Fibroblast of upper back skin (primary cell): ENCODE measurements at places on chromosomes 6 and 20.

DNA sequence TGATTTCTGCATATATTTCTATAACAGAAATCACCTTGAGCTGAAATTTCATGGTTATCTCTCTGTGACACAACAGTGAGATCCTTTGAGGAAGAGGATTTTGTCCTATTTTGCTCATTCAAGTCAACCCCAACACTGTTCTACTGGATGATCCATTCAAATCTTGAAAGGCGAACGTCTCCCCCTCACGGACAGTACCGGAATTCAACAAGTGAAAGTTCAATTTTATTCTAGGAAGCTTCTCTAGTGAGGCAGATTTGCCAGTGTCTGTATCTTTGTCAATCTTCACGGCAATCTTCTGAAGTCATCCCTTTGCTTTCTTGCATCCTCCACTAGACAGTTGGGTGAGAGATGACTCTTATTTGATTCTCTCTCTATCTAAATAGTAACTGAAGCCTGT lies 91.7 kb upstream of the PDE7B start:
- DNase-seq = peak; percentile 31

- no peak for DNase-seq
Measured at GRCh38 chr6:139337001-139337400, 37.4 kb downstream of the CITED2 start.

GRCh38 chr20:1945660-1946059 lies 48.2 kb downstream of the PDYN start:
- DNase-seq = no peak

- DNase-seq = no peak
Measured at GRCh38 chr6:112145080-112145573, 57.7 kb downstream of the FAM229B start.

DNA sequence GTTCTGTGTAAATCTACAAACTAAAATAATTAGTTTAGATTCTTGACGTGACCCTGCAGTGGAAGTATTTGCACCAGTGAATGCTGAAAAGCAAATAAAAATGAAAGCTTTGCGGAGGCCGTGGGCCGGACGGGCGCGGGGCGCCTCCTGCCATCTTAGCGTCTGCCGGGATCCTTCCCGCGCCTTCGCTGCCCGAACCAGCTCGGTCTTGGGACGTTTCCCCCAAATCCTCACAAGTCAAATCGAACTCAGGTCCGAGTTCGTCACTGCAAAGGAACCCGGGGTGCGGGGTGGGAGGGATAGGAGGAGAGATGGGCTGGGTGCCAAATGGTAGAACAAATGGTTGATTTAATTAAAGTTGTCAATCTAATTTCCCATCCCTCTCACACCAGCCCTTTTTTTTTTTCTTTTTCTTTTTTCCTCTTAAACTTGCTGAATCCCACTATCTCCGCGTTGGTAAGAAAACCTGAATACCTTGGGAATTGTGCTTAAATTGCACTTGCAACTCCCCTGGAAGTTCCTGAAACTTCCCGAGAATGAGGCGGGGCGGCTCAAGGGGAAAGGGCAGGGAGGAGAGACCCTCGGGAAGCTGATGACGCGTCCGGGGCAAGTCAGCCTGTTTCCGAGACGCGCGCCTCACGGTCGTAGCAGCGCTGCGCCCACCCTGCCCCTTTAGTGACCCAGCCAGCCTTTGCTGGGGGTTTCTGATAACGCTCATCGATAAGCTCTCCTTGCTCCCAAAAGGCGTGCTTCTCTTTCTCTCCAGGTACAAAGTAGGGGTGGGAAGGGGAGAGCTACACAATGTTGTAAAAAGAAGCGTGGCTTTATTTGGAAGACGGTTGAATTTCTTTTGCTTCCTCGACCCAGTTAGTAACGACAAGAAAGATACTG lies 1.8 kb downstream of the GJA1 start:
- peak; percentile 63 for DNase-seq

GRCh38 chr6:29759457-29759856 lies 36.2 kb downstream of the HLA-F start:
- no peak for DNase-seq

GRCh38 chr6:44049989-44050871 lies 77.0 kb downstream of the MRPL14 start:
- peak; percentile 79 for DNase-seq

GRCh38 chr6:79111549-79111948 lies 33.5 kb upstream of the PHIP start:
- DNase-seq = no peak

DNA sequence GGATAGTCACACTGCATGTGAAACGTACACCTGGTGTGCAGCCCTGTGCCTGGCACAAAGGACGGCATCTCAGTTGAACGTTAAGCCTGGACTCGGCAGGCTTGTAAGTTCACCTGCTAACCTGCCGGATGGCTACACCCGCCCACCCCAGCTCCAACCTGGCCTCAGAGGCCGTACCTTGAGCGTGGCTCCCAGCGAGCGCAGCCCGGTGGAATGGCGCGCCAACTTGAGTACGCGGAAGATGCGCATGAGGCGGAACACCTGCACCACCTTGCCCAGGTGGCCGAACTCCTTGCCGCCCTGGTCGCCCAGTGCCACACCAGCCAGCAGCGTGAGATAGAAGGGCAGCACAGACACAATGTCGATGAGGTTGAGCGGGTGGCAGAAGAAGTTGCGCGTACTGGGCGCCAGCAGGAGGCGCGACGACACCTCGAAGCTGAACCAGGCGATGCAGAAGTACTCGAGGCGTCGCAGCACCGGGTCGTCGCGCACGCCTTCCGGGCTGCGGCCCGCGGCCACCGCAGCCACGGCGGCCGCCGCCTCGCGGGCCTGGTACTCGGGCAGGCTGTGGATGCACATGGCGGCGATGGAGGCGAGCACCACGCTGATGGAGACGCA lies 3.3 kb downstream of the KCNS1 start:
- DNase-seq = peak; percentile 19

DNA sequence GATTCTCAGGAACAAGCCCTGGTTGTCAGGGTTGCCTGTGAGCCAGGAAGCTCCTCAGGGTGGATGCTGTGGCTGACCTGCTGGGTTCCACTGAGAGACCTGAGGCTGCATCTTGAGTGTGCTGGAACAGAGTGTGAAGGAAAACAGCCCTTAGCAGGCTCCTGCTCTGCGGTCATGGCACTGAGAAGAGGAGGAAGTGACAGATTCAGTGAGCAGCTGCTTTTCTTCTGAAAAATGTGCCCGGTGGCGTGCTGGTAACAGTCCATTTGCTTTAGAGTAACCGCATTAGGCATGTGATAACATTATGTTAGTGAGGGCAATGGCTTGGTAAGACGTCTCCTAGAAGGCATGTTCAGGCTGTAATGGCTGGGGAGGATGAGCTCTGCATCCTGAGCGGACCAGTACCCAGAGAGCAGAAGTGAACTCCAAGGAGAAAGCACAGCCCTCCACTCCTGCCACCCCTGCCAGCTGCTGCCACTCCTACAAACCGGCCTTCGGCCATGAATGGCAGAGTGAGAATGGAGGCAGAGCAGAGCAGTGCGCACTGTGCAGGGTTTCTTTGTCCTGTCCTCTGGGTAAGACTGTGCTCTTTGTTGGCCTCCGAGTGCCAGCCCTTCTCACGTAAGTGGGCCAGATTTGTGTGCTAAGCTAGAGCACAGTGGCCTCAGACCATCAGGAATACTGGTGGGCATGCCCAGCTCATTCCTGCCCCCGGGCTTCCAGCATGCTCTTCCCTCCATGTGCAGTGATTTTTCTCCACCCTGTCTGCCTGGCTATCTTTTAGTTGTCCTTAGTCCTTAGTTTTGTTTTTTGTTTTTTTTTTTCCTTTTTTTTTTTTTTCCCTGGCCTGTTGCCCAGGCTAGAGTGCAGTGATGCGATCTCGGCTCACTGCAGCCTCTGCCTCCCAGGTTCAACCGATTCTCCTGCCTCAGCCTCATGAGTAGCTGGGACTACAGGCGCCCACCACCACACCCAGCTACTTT lies 98.1 kb upstream of the VSTM2L start:
- no peak for DNase-seq

DNA sequence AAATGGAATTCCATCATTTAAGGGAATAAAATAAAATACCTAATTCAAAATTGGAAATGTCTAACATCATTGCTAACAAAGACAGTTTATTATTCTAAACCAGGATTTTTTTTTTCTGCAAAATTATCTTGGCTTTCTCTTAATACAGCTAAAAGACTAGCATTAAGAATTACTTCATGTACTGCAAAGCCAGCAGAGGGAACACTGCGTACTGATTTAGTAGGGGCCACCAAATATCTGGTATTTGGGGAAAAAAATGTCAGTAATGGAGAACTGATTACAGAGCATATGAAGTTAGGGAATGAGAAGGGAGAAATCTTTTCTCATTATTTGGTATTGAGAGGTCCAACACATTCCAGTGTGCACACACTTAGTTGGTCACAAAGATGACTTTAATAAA lies 3.2 kb upstream of the SOX4 start:
- DNase-seq = no peak

- no peak for DNase-seq
Measured at GRCh38 chr20:10949930-10950783, 276.4 kb upstream of the JAG1 start.

GRCh38 chr20:39875492-39876110 lies 813.4 kb downstream of the MAFB start:
- no peak for DNase-seq

- DNase-seq = no peak
Measured at GRCh38 chr6:84681693-84682326, 82.6 kb downstream of the TBX18 start.

- DNase-seq = no peak
Measured at GRCh38 chr6:132998418-132998817, 184.0 kb downstream of the RPS12 start.

DNA sequence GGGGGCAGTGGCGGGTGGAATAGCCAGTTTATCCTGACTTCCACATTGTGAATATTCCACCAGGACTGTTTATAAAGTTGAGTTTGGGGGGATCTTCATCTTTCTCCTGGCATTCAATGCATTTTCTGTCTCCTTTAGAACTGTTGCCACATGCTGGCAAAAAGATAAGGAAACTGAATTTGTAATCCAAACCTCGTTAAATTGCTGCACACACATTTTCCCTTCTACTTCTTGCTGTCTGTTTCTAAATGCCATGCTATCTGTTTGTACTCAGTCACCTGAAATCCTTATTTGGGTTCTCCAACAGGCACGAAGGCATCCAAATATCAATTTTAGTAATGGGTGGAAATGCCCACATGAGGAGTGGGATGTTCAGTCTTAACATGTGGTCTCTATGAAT lies 180.2 kb upstream of the CCN2 start:
- DNase-seq = no peak

GRCh38 chr6:159983641-159984080 lies 14.8 kb downstream of the IGF2R start:
- no peak for DNase-seq

GRCh38 chr6:158356586-158357546 lies 44.6 kb downstream of the TULP4 start:
- DNase-seq = no peak

DNA sequence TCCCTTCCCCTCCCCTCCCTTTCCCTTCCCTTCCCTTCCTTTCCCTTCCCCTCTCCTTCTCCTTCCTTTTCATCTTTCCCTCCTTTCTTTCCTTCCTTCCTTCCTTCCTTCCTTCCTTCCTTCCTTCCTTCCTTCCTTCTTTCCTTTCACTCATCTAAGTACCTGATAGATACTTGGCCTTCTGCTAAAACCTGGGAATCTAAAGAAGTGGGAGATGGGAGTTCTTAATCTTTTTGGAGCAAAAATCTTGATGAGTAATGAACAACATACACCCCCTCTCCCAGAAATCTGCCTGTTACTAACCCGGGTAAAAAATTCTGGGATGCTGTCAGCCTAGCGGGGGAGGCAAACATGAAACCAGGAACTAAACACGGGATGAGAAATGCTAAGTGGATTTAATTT lies 100.7 kb downstream of the VEGFA start:
- peak; percentile 64 for DNase-seq

DNA sequence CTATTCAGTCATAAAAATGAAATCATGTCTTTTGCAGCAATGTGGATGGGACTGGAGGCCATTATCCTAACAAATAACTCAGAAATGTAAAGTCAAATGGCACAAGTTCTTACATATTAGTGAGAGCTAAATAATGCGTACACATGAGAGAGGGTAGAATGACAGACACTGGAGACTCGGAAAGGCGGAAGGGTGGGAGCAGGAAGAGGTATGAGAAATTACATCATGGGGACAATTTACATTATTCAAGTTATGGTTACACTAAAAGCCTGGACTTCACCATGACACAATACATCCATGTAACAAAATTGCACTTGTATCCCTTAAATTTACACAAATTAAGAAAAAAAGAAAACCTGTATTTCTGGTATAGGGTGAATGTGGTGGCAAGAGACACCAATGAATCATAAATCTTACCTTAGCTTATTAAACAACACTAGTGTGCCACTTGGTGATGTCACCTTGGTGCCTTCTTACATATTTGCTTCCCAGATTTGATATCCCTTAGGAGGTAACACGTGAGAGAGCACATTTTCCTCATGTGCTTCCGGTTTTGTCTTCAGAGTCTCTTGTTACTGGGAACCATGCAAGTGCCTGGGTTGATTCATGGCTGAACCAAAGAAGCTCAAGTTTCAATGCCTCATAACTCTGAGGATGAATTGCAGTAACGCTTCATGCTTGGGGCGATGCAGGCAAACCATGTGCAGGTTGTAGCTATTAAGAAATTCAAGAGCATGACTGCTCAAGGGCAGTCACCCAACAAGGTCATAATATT lies 84.6 kb downstream of the DCDC2 start:
- DNase-seq = no peak
